ENCODE measurements at places on chromosomes 3 and 15. TPM values are rescaled to one million over a fixed set of nuclear protein-coding genes. Genes with fewer than 3 reads are reported as not detected.

GRCh38 chr15:37108381-37109167 lies 8.2 kb upstream of the MEIS2 start:
- H3K27ac ChIP-seq = no peak overlapping the region
- H3K4me1 ChIP-seq = peaks cover 14% of the 10 kb centered on the region
- H3K4me3 ChIP-seq = no peak overlapping the region
- H3K27me3 ChIP-seq = peaks cover 86% of the 10 kb centered on the region

The SEC22A gene
- 15.5 TPM for total RNA-seq

The PSTPIP1 gene
- 18.4 TPM for total RNA-seq

DNA sequence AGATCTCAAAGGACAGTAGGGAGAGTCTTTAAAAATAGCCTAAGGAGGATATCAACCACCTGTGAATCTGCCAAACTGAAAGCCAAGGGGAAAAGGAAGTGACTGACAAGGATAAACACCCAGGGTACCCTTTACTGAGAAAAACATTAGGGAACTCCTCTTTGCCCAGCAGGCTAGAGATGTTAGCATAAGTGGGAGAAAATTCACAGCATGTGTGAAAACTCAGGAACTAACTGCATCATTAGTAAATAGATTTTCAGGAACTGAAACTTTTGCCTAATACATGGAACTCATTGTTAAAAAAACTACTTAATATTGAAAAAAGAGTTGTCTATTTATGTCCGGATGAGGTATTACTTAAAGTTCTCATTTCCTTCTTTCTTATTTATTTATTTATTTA lies 375.5 kb downstream of the NTRK3 start:
- H3K27me3 ChIP-seq = no peaks in the 10 kb centered on the region
- DNase-seq = no peak
- H3K4me3 ChIP-seq = no peak overlapping the region
- H3K36me3 ChIP-seq = no peaks in the 10 kb centered on the region
- H3K4me1 ChIP-seq = no peaks in the 10 kb centered on the region
